Activated CD8-positive, alpha-beta T cell treated with anti-CD3 and anti-CD28 coated beads, Interleukin-2, amount 10 ng/mL, durations not matched to agents 7 days and 5 days (primary cell): ENCODE measurements at places on chromosomes 12 and 14.
A peak's percentile ranks its signal among the peaks of the same experiment; 100 is the strongest.

DNA sequence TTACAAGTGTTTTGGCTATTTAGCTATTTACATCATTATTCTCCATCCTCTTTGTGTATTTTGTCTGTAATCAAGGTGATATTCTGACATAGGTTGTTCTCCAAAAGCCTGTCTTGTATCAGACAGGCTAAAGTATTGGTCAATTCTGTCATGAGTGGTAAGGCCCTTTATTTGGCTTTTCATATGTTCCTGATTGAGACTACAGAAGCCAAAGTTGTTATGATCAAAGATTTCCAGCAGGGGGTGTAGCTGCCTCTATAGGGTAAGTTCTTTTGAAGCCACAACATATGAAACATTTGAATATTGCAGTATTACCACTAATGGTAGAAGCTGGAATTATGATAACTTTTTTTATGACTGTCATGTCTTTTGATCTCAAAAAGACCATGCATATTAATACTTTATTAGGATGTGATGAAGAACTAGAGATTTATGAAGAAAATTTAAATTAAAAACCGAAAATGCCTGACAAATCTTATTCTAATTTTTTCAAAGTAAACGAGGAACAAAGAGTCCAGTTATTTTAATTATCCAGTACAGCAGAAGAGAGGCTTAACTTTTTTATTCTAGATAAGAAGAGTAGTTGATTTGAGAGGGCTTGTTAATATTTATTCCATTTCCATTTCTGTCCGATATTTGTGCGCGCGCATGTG lies 3.4 kb upstream of the ARHGAP5 start:
- H3K27me3 ChIP-seq, result peaks cover 5% of the 10 kb centered on the region
- DNase-seq, result peak; percentile 79
- no peak overlapping the region for H3K27ac ChIP-seq

GRCh38 chr12:8980137-8980536 lies 9.2 kb upstream of the KLRG1 start:
- no peak overlapping the region for H3K27ac ChIP-seq
- no peaks in the 10 kb centered on the region for H3K27me3 ChIP-seq
- no peak for DNase-seq

- H3K27ac ChIP-seq, result no peak overlapping the region
- DNase-seq, result no peak
- H3K36me3 ChIP-seq, result no peaks in the 10 kb centered on the region
- no peak overlapping the region for H3K4me3 ChIP-seq
These were observed 309.2 kb downstream of the PAWR start for GRCh38 chr12:79381248-79382208.

- H3K27me3 ChIP-seq, result peaks cover 22% of the 10 kb centered on the region
- no peaks in the 10 kb centered on the region for H3K36me3 ChIP-seq
- H3K4me1 ChIP-seq, result no peaks in the 10 kb centered on the region
- no peak overlapping the region for H3K27ac ChIP-seq
- H3K4me3 ChIP-seq, result no peak overlapping the region
These were observed 34.1 kb downstream of the AP5M1 start for GRCh38 chr14:57302883-57303282.

DNA sequence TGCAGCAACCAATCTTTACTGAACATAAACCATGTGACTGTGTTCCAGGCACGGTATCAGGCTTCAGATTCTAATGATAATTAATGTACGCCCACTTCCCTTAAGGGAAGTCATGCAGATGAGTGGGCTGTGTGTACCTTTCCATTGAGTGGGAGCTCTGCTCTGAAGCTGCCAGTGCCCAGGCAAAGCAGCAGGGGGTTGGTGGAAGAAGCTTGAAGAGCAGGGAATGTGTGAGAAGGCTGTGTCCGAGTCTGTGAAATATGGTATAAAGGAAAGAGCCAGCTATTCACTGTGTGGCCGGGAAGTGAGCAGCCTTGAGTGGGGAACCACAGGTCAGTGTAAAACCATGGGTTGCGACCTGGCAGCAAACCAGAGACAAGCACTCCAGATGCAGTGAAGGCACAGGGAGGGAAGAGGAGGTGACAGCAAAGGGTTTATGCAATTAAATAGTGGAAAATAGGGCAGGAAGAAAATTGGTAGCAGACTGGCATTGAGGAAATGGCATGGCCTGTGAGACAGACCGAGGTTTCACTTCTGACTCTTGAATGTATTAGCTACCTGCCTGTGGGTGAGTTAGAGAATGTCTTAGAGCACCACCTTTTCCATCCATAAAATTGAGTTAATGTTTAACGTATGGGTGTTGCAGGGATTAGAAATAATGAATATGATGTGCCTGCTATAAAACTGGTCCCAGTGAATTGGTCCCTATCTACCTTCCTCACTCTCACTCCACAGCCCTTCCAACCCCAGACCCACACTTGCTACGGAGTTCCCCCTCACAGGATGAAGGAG lies 116.4 kb downstream of the NTF3 start:
- no peak for DNase-seq
- H3K4me1 ChIP-seq, result no peaks in the 10 kb centered on the region
- H3K4me3 ChIP-seq, result no peak overlapping the region
- H3K36me3 ChIP-seq, result no peaks in the 10 kb centered on the region

GRCh38 chr14:53946071-53946403 lies 10.6 kb downstream of the BMP4 start:
- H3K27me3 ChIP-seq, result peaks cover 41% of the 10 kb centered on the region
- DNase-seq, result no peak
- no peaks in the 10 kb centered on the region for H3K36me3 ChIP-seq
- no peaks in the 10 kb centered on the region for H3K4me1 ChIP-seq
- no peak overlapping the region for H3K4me3 ChIP-seq

GRCh38 chr12:24960222-24960855 lies 11.4 kb upstream of the BCAT1 start:
- no peak overlapping the region for H3K27ac ChIP-seq
- no peak overlapping the region for H3K4me3 ChIP-seq
- H3K4me1 ChIP-seq, result peaks cover 3% of the 10 kb centered on the region
- no peaks in the 10 kb centered on the region for H3K27me3 ChIP-seq
- H3K36me3 ChIP-seq, result no peaks in the 10 kb centered on the region

- H3K4me3 ChIP-seq, result no peak overlapping the region
- H3K36me3 ChIP-seq, result peaks cover 8% of the 10 kb centered on the region
- no peak for DNase-seq
- H3K27ac ChIP-seq, result no peak overlapping the region
- peaks cover 22% of the 10 kb centered on the region for H3K4me1 ChIP-seq
These were observed 10.1 kb downstream of the LTB4R start for GRCh38 chr14:24321212-24321975.

GRCh38 chr12:120684523-120684932 lies 2.4 kb upstream of the MLEC start:
- no peak overlapping the region for H3K4me3 ChIP-seq
- H3K4me1 ChIP-seq, result peaks cover 42% of the 10 kb centered on the region
- H3K27ac ChIP-seq, result no peak overlapping the region
- H3K36me3 ChIP-seq, result no peaks in the 10 kb centered on the region
- no peak for DNase-seq

- DNase-seq, result no peak
- H3K4me3 ChIP-seq, result no peak overlapping the region
- H3K27me3 ChIP-seq, result no peaks in the 10 kb centered on the region
- no peaks in the 10 kb centered on the region for H3K4me1 ChIP-seq
- no peak overlapping the region for H3K27ac ChIP-seq
These were observed 202.6 kb upstream of the LRFN5 start for GRCh38 chr14:41404126-41404525.
